Smooth muscle cell of bladder (primary cell): ENCODE measurements at places on chromosomes 5 and 9. TPM values are rescaled to one million over a fixed set of nuclear protein-coding genes. Genes with fewer than 3 reads are reported as not detected.

ASPN gene
- 1.1 and 2.0 TPM in 2 replicates for total RNA-seq

UBE2R2 gene
- total RNA-seq = 15.2 and 18.1 TPM in 2 replicates

SPZ1 gene
- total RNA-seq = not detected in 2 replicates

EMB gene
- total RNA-seq = 2.1 and 2.3 TPM in 2 replicates

PCDHGA4 gene
- 3.3 and 4.5 TPM in 2 replicates for total RNA-seq

CD180 gene
- total RNA-seq = 0.14 TPM in 1 of 2 replicates, not detected in the other

IFNA8 gene
- not detected in 2 replicates for total RNA-seq
